Sigmoid colon (tissue), 7 donors: ENCODE measurements at places on chromosomes 1 and 21.

- H3K36me3 ChIP-seq: no peaks in the 10 kb centered on the region
- DNase-seq: no peak
- no peak overlapping the region for H3K27ac ChIP-seq
- no peaks in the 10 kb centered on the region for H3K27me3 ChIP-seq
Measured at GRCh38 chr1:235136111-235136510, 7.5 kb upstream of the TOMM20 start.

DNA sequence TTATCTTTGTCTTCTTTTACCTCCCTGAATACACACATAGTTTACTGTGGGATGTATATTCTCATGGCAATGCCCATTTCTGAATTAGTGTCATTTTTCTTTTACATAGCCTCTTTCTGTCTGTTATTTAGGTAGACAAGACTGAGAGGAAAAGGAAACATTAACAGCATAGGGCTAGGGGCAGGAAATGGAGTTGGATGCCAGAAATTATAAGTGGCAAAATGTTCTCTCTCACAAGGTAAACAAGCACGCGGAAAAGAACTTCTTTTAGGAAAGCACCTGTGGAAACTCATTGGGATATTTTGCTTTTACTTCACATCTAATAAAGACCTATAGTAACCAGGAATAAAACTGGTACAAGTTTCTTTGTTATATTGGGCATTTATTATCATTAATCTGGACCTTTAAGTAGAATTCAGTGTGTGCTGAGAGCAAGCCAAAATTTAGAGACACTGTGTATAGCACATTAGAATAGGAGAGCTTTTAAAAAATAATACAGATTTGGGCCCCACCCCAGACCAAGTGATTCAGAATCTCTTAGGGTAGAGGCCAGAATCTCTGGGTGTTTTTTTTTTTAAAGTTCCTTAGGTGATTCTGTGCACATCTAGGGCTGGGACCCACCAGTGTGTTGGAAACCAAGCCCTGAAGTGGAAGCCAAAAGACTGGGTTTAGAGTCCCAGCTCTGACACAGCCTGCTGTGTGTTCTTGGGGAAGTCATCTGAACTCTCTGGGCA, 32.7 kb downstream of the S100A10 start:
- no peak for DNase-seq
- no peak overlapping the region for H3K27ac ChIP-seq
- H3K4me3 ChIP-seq: no peak overlapping the region

DNA sequence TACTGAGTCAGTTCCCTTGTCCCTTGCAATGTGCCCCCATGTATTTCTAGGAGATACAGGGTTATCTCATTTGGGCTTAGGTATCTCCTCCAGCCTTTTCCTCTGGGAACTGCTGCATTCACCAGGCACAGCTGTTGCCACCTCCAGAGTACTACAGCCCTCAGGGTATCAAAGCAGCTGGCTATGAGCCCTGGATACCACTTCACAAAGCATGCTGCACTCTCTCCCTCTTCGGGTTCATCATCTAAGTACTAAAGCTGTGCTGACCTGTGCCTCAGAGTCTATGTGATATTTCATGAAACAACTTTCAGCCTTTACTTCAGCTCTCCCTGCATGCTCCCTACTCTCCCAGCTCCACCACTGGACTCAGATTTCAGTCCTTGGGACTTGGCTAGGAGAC, 62.3 kb downstream of the CCDC185 start:
- no peak overlapping the region for H3K27ac ChIP-seq
- no peaks in the 10 kb centered on the region for H3K27me3 ChIP-seq
- no peaks in the 10 kb centered on the region for H3K4me1 ChIP-seq
- H3K4me3 ChIP-seq: no peak overlapping the region
- H3K36me3 ChIP-seq: no peaks in the 10 kb centered on the region
- no peak for DNase-seq

DNA sequence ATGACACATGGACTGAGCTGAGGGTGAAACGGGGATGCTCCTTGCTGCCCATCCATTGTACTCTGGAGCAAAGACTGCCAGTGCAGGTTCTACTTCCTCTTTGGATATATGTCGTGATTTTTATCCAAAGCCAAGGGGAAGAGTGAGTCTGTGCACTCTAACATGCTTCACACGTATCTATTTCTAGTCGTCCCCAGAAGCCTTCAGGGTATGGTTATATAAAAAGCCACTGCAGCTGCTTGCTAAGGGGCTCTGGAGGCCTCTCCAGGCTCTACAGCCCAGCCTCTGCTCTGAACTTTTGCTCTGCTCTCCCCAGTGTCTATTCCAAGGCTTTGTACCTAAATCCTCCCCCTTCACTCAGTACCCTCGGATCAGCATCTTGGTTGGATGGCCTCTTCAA, 20.1 kb downstream of the PAFAH2 start:
- no peaks in the 10 kb centered on the region for H3K27me3 ChIP-seq
- DNase-seq: no peak
- no peak overlapping the region for H3K4me3 ChIP-seq
- H3K4me1 ChIP-seq: peaks cover 14% of the 10 kb centered on the region
- no peak overlapping the region for H3K27ac ChIP-seq
- H3K36me3 ChIP-seq: peaks cover 75% of the 10 kb centered on the region

- H3K4me3 ChIP-seq: no peak overlapping the region
- DNase-seq: no peak
- no peaks in the 10 kb centered on the region for H3K36me3 ChIP-seq
- no peaks in the 10 kb centered on the region for H3K4me1 ChIP-seq
- no peaks in the 10 kb centered on the region for H3K27me3 ChIP-seq
- no peak overlapping the region for H3K27ac ChIP-seq
Measured at GRCh38 chr21:21373969-21374368, 375.8 kb downstream of the NCAM2 start.

DNA sequence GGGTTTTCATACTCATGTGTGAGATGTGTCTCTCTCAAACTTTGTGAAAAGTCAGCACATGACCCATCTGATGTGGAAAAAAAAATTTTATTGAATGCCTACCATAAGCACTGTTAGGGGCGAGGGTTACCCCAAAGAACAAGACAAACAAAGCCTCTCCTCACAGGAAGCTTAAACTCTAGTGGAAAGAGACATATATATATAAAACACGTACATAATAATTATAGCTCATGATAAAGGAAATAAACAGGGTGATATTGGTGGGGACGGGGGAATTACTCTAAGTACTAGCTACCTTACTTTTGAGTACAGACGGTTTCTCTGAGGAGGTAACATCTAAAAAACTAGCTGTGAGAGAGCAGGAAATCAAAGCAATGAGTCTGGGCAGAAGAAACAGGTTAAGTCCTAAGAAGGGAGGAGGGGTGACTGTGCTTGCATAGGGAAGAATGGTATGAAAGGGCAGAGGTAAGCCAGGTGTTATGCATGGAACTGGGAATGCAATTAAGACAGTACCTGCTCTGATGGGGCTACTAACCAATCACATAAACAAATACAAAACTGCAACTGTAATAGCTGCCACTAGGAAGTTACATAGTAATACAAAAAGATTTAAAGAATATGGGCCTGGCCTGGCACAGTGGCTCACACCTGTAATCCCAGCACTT, 4.5 kb downstream of the LIN9 start:
- H3K27ac ChIP-seq: no peak overlapping the region
- no peaks in the 10 kb centered on the region for H3K36me3 ChIP-seq
- no peaks in the 10 kb centered on the region for H3K27me3 ChIP-seq
- DNase-seq: no peak
- peaks cover 8% of the 10 kb centered on the region for H3K4me1 ChIP-seq
- no peak overlapping the region for H3K4me3 ChIP-seq

GRCh38 chr1:17441265-17441992, 2.0 kb upstream of the RCC2 start:
- peaks cover 18% of the 10 kb centered on the region for H3K4me1 ChIP-seq
- H3K4me3 ChIP-seq: no peak overlapping the region
- H3K27ac ChIP-seq: no peak overlapping the region
- no peaks in the 10 kb centered on the region for H3K27me3 ChIP-seq

- H3K4me1 ChIP-seq: peaks cover 7% of the 10 kb centered on the region
- H3K36me3 ChIP-seq: no peaks in the 10 kb centered on the region
- H3K27ac ChIP-seq: no peak overlapping the region
- DNase-seq: no peak
Measured at GRCh38 chr1:236338096-236338495, 56.0 kb upstream of the EDARADD start.

- no peak overlapping the region for H3K4me3 ChIP-seq
- no peak overlapping the region for H3K27ac ChIP-seq
- no peak for DNase-seq
- H3K36me3 ChIP-seq: no peaks in the 10 kb centered on the region
- peaks cover 42% of the 10 kb centered on the region for H3K4me1 ChIP-seq
Measured at GRCh38 chr1:115654125-115654524, 12.4 kb downstream of the VANGL1 start.

- no peaks in the 10 kb centered on the region for H3K36me3 ChIP-seq
- no peaks in the 10 kb centered on the region for H3K27me3 ChIP-seq
- DNase-seq: no peak
- no peak overlapping the region for H3K4me3 ChIP-seq
- peak overlapping the region; percentile 74 for H3K27ac ChIP-seq
Measured at GRCh38 chr1:161884475-161884874, 118.4 kb downstream of the ATF6 start.

DNA sequence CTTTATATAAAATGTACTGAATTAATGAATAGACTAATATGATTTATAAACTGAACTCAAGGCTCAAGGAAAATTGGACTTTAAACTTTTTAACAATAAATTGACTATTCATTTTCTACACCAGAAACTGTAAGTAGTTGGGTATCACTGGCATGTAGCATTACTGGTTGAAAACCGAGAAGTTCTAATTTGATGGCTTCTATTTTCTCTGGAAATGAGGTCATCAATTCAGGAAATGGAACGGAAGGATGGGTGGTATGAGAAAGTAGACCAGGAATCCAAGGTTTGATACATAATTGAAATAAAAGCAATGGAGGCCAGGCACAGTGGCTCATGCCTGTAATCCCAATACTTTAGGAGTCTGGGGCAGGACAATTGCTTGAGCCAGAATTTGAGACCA, 50.4 kb downstream of the RERE start:
- H3K36me3 ChIP-seq: no peaks in the 10 kb centered on the region
- H3K4me3 ChIP-seq: no peak overlapping the region
- no peak for DNase-seq
- H3K4me1 ChIP-seq: peaks cover 24% of the 10 kb centered on the region
- H3K27ac ChIP-seq: no peak overlapping the region

DNA sequence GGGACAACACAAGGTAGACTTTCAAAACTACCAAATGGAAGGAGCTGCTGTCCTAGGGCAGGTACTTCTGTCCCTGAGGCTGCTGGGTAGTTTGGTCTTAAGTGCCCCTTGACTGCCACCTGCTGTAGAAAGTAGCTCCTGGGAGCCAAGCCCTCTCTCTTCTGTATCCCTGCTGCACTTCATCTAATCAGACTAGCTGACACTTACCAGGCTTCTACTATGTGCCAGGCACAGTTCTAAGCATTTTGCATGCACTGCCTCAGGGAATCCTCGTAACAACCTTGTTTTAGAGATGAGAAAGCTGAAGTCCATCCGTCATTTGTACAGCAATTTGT, 15.9 kb upstream of the SRSF4 start:
- no peaks in the 10 kb centered on the region for H3K27me3 ChIP-seq
- no peak overlapping the region for H3K4me3 ChIP-seq
- DNase-seq: peak; percentile 69
- peaks cover 12% of the 10 kb centered on the region for H3K4me1 ChIP-seq
- H3K36me3 ChIP-seq: peaks cover 9% of the 10 kb centered on the region

DNA sequence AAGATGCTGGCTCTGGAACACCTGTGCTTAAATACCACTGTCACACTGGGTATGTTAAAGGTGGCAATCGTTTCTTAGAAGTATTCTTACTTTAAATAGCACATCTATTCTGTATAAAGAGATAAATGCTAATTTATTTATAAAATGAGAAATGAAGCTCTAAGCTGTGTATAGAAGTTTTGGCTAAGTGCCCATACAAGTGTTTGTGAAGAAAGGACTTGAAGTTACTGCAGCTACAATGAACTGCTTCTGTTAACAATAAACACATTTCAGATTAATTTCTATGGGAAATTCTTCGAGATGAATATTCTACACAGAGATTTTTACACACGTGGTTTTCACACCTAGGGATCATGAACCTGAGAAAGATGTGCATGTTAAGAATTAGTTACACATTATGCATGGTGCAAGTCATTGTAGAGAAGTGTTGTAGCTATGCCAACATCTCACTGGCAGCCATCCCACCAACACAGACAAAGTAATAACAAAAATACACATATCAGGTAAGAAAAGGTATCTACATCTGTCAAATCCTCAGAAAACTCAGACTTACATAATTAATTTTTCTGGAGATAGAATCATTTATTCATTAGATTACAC, 16.2 kb downstream of the COL24A1 start:
- peaks cover 16% of the 10 kb centered on the region for H3K4me1 ChIP-seq
- no peaks in the 10 kb centered on the region for H3K36me3 ChIP-seq
- DNase-seq: no peak
- no peaks in the 10 kb centered on the region for H3K27me3 ChIP-seq

GRCh38 chr1:222286011-222286410, 261.9 kb downstream of the HHIPL2 start:
- no peaks in the 10 kb centered on the region for H3K27me3 ChIP-seq
- no peaks in the 10 kb centered on the region for H3K36me3 ChIP-seq
- no peak overlapping the region for H3K27ac ChIP-seq
- DNase-seq: no peak

GRCh38 chr1:246274186-246274585, 232.9 kb downstream of the SMYD3 start:
- no peaks in the 10 kb centered on the region for H3K36me3 ChIP-seq
- no peak overlapping the region for H3K4me3 ChIP-seq
- no peaks in the 10 kb centered on the region for H3K4me1 ChIP-seq
- H3K27me3 ChIP-seq: no peaks in the 10 kb centered on the region
- DNase-seq: no peak
- peak overlapping the region; percentile 46 for H3K27ac ChIP-seq

DNA sequence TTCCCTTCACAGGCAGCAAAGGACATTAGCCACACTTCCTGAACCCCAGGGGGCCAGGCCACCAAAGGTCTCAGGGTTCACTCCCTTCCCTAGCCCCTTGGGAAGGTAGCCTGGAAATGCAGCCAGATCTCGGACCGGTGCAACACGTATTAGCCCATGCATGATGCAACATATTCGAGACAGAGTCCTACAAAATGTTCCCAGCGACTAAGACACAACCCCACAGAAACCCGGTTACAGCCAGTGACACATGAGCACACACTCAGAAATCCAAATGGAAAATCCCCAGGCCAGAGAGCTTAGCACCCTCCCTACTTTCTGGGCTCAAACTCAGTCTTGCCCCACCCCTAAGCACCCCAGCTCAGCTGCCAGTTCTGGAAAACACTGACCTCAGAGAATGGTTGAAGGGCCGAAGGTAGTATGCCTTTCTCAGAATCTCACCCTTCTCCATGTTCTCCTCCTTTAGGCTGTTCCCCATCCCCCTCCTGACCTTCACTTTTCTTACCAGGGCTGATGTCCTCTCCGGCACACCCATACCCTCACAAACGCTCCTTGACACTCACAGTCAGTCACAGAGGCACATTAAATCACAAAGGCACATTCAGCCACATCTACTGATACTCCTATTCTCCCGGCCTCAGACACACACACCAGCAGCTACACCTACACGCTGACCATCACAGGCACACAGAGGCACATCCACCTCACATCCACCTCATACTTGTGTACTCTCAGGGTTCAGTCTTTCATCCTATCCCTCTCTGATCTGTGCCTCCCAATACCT, at the start of gene TSPAN1:
Gene TSPAN1, plus strand, starts transcription at position 640 of the 784 bp plus-strand sequence. CDS start 6,021 bp downstream, outside the sequence.
- H3K4me3 ChIP-seq: no peak within 1 kb of the TSS
- no peaks in the 10 kb centered on the region for H3K36me3 ChIP-seq
- peak within 1 kb of the TSS; percentile 46 for H3K27ac ChIP-seq
- peak; percentile 74 for DNase-seq
- peaks cover 19% of the 10 kb centered on the region for H3K4me1 ChIP-seq
